ENCODE measurements at places on chromosomes 7 and 10. TPM values are rescaled to one million over a fixed set of nuclear protein-coding genes. Genes with fewer than 3 reads are reported as not detected.

DNA sequence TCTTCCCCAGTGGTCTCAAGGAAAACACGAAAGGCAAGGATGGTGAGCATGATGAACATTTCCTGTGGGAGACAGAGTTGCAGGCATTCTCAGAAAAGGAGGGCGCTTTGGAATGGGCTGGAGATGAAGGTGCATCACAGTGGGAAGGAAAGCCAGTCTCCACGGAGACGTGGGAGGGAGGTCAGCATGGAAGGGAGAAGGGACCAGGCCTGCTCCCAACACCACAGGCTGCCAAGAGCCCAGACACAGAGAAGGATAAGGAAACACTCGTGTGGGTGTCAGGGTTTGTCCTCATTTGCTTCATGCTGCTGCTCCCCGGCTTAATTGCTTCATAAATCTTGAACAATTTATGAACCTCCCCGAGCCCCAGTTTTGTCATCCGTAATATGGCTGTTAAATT lies 231.5 kb upstream of the ZNF32 start:
- DNase-seq, result no peak

DNA sequence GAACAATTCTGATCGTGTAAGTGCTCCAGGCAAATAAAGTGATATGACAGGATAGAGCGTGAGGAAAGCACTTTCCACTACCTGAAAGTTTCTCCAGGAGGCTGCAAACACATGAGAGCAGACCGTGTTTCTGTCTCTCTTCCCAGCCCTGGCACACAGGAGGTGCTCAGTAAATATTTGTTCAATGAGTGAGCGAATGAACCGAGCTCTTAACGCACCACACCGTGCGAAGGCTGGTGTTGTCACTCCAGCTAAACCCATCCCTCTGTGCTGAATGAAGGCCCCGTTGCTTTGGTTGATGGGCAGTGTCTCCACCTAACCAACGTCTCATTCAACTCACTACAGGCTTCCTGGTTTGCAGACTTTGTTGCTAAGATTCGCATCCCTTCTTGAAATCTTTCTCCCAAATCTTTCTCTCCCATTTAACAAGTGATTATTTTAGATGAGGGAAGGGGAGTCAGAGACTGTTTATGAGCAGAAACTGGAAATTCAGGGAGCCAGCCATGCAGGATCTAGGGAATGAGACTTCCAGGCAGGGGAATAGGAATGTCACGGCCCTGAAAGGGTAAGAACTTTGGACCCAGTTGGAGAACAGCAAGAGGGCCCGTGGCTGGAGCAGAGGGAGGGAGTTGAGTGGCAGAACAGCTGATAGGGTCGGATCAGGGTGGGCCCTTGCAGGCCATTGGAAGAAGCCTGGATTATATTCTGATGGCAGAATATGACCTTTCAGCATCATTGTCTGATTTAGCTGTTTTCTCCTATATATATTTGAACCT lies 282.6 kb downstream of the CAMK1D start:
- no peak for DNase-seq

GRCh38 chr7:43220250-43220649 lies 107.8 kb downstream of the HECW1 start:
- DNase-seq, result no peak

The TMEM106B gene
- polyA plus RNA-seq, result 73.6 TPM

- DNase-seq, result peak; percentile 45
Measured at GRCh38 chr7:158828133-158829020, 932 bp downstream of the ESYT2 start.

- DNase-seq, result no peak
Measured at GRCh38 chr10:127298381-127298780, 102.0 kb upstream of the INSYN2A start.

GRCh38 chr10:30580241-30580640 lies 49.3 kb downstream of the LYZL2 start:
- DNase-seq, result no peak

The CYP26C1 gene
- not detected for polyA plus RNA-seq

DNA sequence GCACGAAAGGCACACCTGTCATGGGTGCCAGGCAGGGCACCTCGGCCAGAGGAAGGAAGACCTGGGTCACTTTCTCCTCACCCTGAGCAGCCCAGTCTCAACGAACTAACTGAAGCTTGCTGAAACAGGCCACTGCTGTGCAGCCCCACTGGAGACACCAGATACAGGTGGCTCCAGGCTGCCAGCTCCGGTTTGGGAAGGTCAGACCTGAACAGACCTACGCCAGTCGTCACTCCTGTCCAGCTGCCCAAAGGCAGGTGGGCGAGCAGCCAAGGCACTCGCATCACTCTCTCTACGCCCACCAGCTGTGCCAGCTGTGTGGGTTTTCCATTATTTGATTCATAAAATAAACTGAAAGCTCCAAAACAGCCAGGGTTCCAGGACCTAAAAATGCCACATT lies 256.1 kb downstream of the ZMYND11 start:
- DNase-seq, result no peak

- no peak for DNase-seq
Measured at GRCh38 chr7:69796416-69796815, 198.1 kb downstream of the AUTS2 start.

The TMEM254 gene
- 39.8 TPM for polyA plus RNA-seq

DNA sequence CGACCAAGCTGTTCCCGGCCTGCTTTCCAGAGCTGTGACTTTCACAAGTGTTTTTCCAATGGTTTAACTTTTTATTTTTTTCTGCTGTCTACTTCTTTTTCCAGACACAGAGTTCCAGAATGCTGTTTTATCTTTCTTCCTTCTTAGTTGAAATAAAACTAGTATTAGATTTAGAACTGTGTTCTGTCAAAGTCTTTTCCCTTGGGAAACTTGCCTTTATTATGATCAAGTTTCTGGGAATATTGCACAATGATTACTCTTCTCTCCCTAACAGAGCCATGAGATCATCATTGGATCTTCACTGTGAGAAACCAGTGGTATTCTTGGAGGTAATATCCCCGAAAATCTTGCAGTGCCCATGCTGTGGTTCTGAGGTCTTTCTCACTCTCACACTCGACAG lies 104.9 kb upstream of the KCND2 start:
- no peak for DNase-seq

The ABCB4 gene
- 0.72 TPM for polyA plus RNA-seq

The AKR1D1 gene
- 0.08 TPM for polyA plus RNA-seq

- peak; percentile 40 for DNase-seq
Measured at GRCh38 chr7:152312316-152312715, 123.5 kb downstream of the KMT2C start.

The SVOPL gene
- polyA plus RNA-seq, result 4.7 TPM

DNA sequence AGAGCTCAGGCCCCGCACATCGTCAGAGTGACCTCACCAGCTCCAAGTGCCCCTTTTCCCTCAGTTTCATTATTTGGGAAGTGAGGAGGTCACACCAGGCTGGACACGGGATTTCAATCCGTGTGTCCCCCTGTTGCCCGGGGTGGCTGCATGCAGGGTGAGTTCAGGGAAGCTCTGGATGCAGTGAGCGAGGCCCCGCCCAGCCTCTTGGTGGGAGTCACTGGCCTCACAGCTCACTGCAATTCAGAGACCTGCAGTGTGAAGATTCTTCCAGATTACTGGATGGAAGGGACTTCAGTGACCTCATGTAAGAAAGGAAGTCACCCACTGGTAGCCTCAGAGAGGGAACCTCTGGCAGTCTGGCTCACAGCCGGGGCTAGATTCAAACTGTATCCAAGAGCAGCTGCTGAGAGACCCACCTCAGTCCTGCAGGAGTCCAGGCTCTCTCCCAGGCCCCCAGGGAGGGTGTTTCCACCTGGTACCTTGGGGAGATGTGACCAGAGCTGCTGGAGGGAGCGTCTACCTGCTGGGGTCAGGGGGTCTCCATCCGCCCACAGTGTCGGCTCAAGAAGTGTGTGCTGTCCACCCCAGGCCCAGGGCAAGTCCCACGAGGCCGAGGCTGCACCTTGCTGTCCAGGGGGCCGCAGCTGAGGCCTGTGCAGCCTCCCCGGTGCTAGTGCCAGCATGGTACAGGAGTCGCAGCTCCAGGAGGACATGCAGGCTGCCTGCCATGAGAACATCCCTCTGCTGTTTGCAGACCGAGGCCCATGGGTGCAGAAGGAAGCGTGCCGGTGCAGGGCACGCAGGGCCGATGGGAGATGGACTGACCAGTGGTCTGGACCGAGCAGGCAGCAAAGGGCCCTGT lies 54.4 kb downstream of the MGMT start:
- DNase-seq, result no peak

The ARL4A gene
- 38.8 TPM for polyA plus RNA-seq

The ITPRID1 gene
- polyA plus RNA-seq, result 0.08 TPM

GRCh38 chr10:35447693-35448407 lies 111.5 kb downstream of the CCNY start:
- DNase-seq, result no peak

The IGFBP3 gene
- 53.9 TPM for polyA plus RNA-seq

DNA sequence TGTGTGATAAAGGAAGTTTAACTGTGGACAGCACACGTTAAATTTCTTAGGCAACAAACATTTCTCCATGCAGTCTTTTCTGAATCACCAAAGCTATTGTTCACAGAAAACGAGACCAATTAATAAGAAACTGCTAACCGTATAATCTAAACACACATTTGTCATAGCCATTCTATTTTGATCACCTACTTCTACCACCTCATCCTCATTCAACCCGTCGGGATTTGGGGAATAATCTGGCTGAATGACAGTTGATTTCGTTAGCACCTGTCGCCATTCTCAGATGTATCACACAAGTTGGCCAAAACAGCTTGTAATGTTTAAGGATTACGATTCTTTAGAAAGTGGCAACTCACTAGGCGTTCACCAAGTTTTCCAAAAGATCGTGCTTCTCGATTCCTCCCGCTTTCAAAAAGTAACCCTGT lies 1.2 kb downstream of the EZH2 start:
- DNase-seq, result no peak

GRCh38 chr10:50613150-50613549 lies 10.6 kb downstream of the SGMS1 start:
- DNase-seq, result no peak

GRCh38 chr7:6637544-6638229 lies 569 bp downstream of the ZNF316 start:
- no peak for DNase-seq

GRCh38 chr7:117165656-117166055 lies 157.2 kb downstream of the WNT2 start:
- DNase-seq, result no peak

Measured in right lung (tissue), 10 donors.